ENCODE measurements at places on chromosomes 2 and 18. TPM values are rescaled to one million over a fixed set of nuclear protein-coding genes. Genes with fewer than 3 reads are reported as not detected.

DNA sequence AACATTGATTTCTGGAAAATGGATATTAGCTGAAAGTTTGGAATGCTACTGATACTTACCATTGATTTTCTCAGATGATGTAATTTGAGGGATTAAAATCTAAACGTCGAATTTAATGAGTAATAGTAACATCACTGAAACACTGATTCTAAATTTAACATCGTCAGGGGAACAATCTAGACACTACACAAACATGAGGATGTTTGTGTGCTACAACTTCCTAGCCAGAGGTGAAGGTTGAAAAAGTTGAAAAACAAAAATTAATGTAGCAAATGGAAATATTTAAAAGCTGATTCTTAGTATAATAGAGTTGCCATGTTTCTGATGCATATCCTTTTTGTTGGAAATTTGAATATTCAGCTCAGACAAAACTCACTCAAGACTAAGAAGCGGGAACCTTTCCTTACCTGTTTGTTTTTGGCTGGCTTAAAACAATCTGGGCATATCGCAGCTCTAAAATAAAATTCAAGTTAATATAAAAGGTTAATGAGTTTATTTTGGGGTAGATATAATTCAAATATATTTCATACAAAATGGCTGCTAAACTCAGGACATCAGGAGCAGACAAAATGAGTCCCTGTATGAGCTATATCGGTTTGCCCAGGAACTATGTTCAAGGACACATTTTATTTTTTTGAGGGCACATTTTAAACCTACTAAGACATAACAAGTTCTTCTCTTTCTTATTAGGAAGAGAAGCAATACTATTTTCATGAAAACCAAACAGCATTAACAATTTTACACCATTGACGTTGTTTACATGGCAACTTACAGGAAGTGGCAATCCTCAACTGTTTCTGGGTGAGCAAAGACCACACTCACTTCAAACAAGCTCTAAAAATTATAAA lies 52.6 kb upstream of the PEX13 start:
- H3K27ac ChIP-seq, result no peak overlapping the region
- no peak for DNase-seq
- no peaks in the 10 kb centered on the region for H3K4me1 ChIP-seq

ACTR2 gene
- 42.9 TPM for polyA plus RNA-seq

DNA sequence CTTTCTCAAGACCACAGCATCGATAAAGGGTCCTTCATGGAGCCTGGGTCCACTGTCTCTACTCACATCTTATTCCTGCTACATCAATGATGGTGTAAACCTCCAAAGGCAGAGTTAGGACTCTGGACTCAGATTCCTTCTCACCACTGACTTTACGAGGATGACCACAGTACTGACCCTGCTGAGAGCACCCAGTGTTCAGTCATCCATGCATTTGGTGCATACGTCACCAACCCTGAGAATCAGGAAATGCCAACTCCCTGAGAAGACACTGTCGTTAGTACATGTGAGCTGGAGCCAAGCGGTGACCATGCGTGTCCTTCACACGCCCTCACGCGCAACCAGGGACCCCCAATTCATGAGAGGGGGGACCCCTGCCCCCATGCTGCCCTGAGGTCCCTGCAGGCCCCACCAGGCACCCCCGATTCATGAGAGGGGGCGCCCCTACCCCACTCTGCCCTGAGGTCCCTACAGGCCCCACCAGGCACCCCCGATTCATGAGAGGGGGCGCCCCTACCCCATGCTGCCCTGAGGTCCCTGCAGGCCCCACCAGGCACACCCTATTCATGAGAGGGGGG lies 178.4 kb upstream of the TPO start:
- H3K4me3 ChIP-seq, result no peak overlapping the region
- no peak overlapping the region for H3K27ac ChIP-seq
- no peaks in the 10 kb centered on the region for H3K36me3 ChIP-seq

CARF gene
- polyA plus RNA-seq, result 2.2 TPM

GRCh38 chr2:213007290-213007838 lies 144.0 kb downstream of the IKZF2 start:
- DNase-seq, result no peak
- H3K4me3 ChIP-seq, result no peak overlapping the region
- no peak overlapping the region for H3K27ac ChIP-seq
- H3K4me1 ChIP-seq, result no peaks in the 10 kb centered on the region
- H3K36me3 ChIP-seq, result no peaks in the 10 kb centered on the region

ZNF521 gene
- 0.50 TPM for polyA plus RNA-seq

GRCh38 chr2:207330912-207331311 lies 165.2 kb upstream of the KLF7 start:
- no peak overlapping the region for H3K4me3 ChIP-seq
- no peak for DNase-seq
- H3K27me3 ChIP-seq, result no peaks in the 10 kb centered on the region
- H3K4me1 ChIP-seq, result no peaks in the 10 kb centered on the region

GRCh38 chr2:159907909-159908308 lies 109.9 kb upstream of the CD302 start:
- no peak for DNase-seq
- no peaks in the 10 kb centered on the region for H3K27me3 ChIP-seq
- H3K4me3 ChIP-seq, result no peak overlapping the region
- H3K4me1 ChIP-seq, result peaks cover 4% of the 10 kb centered on the region
- H3K36me3 ChIP-seq, result no peaks in the 10 kb centered on the region
- no peak overlapping the region for H3K27ac ChIP-seq

GRCh38 chr2:26892133-26892532 lies 44.2 kb downstream of the DPYSL5 start:
- no peaks in the 10 kb centered on the region for H3K36me3 ChIP-seq
- DNase-seq, result no peak
- no peaks in the 10 kb centered on the region for H3K27me3 ChIP-seq
- H3K4me1 ChIP-seq, result no peaks in the 10 kb centered on the region
